ENCODE measurements at places on chromosomes 11 and 22. TPM values are rescaled to one million over a fixed set of nuclear protein-coding genes. Genes with fewer than 3 reads are reported as not detected.

DNA sequence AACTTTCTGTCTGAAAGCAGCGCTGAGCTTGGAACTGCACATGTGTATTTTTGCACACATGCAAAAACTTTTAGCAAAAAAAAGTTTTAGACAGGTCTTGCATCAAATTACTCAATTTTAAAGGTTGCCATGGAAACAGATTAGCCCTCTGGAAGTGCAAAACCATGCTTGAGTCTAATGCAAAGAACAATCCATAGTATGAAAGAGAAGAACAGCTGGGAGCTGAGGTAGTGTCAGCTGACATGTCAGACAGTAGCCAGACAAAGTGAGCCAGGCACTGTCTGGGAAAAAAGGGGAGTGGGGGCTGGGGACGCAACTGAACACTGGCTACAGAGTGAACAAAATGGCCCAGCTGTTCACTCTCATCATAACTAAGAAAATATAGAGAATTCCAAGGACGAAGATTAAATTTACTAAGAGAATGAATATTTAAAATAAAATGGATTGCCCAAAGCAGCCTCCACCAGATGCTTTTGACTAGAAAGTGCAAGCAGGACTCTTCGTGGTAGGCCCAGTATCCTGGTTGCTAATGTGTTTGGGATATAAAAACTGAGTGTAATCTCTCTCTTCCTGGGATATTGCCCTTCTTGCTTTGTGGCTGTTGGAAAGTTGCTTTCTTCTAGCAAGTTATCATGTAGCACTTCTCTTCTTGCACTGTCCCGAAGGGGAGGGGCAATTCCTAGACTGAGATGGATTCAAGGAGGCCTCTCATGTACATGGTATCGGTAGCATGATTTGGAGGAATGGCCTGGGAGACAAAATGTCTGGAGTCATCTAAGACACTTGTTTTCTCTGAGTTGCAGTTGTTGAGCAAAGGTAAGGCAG is 434.1 kb upstream of the FAT3 start:
- no peak overlapping the region for H3K27ac ChIP-seq
- no peaks in the 10 kb centered on the region for H3K4me1 ChIP-seq
- DNase-seq = no peak

- H3K36me3 ChIP-seq = peaks cover 61% of the 10 kb centered on the region
- H3K27ac ChIP-seq = no peak overlapping the region
- H3K4me3 ChIP-seq = no peak overlapping the region
- DNase-seq = no peak
- H3K27me3 ChIP-seq = no peaks in the 10 kb centered on the region
Measured at GRCh38 chr11:970319-970871, 44.7 kb downstream of the AP2A2 start.

DNA sequence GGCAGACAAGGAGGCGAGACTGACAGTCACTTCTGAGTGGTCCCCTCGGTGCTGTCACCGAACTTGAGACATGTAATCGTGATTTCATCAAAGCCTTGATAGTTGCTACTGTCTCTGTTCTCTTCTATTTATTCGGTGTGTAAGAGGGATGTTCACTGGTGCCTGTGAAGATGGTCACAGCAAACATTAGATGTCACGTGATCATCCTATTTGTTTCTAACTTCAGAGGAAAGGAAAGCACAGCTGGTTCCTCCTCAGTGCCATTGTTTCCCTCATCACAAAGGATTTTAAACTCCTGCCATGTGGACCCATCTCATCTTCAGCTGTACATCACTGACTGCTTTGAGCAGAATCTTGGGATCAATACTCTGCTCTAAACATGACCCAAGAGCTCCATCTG is 73.1 kb upstream of the CLMP start:
- H3K4me3 ChIP-seq = no peak overlapping the region
- no peaks in the 10 kb centered on the region for H3K36me3 ChIP-seq
- DNase-seq = no peak
- H3K4me1 ChIP-seq = no peaks in the 10 kb centered on the region

GRCh38 chr22:26617271-26618199 is at the start of gene CRYBB1:
TSS of gene CRYBB1 (minus strand) at chr22:26618027. CDS start at chr22:26616319, 1,708 bp downstream.
- H3K27me3 ChIP-seq = no peaks in the 10 kb centered on the region
- DNase-seq = no peak
- no peaks in the 10 kb centered on the region for H3K4me1 ChIP-seq
- H3K36me3 ChIP-seq = no peaks in the 10 kb centered on the region

DNA sequence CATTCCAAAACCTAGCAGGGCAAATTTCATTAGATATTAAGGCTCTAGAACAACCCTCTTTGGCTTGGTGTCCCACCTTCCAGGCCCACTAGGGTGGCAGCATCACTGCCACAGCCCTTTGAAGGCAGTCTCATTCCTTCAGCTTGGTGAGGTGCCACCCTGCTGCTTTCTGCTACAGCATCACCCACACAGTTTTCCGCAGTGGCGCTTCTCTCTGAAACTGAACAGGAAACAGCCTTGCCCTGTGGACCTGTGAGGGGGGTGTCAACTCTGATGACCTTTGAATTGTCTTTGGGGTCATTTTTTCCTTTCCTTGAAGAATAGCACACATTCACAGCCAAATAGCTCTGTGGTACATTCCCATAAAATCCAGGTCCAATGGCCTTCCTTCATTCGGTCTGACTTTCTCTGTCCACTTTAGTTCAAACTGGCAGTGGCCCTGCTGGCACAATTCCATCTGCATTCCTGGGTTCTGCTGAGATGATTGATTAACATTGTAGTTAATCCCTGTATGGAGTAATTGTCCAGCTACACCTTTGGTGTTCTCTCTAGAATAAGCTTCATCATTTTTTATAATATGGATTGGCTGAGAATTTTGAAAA is 251.9 kb upstream of the FAT3 start:
- no peaks in the 10 kb centered on the region for H3K36me3 ChIP-seq
- no peaks in the 10 kb centered on the region for H3K27me3 ChIP-seq
- no peak for DNase-seq
- no peak overlapping the region for H3K4me3 ChIP-seq

DNA sequence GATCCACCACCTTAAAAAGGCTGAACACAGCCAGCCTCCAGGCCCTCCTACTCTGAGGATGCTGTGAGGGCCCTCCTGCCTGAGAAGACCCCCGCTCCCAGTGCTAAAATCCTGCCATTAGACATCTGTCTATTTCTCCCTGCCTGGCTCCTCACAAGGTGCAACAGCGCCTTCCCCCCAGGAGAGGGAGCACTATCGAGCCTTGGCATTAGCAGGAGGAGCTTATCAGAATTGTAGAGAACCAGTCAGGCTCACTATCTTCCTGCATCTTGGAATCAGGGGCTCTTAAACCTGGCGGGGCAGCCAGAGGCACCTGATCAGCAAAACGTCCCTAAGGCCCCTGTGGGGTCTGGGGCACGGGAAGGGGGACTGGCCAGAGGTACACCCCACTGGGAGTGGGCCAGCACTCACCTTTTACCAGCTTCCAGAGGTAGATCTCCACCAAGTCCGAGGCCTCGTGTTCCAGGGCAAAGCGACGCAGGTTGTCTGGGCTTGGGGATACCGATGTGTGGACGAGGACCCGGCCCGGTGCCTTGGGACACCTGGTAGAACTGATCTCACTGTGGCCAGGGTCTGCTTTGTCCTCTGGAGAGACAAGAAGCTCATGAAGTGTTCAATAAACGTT is 28.7 kb downstream of the CHRDL2 start:
- no peaks in the 10 kb centered on the region for H3K27me3 ChIP-seq
- no peaks in the 10 kb centered on the region for H3K4me1 ChIP-seq
- peak; percentile 38 for DNase-seq
- no peak overlapping the region for H3K27ac ChIP-seq
- no peak overlapping the region for H3K4me3 ChIP-seq

GRCh38 chr11:75800136-75800675 is 14.8 kb upstream of the UVRAG start:
- no peaks in the 10 kb centered on the region for H3K4me1 ChIP-seq
- H3K27me3 ChIP-seq = no peaks in the 10 kb centered on the region
- H3K27ac ChIP-seq = no peak overlapping the region
- H3K36me3 ChIP-seq = no peaks in the 10 kb centered on the region

SSTR3 gene
- not detected for total RNA-seq

DNA sequence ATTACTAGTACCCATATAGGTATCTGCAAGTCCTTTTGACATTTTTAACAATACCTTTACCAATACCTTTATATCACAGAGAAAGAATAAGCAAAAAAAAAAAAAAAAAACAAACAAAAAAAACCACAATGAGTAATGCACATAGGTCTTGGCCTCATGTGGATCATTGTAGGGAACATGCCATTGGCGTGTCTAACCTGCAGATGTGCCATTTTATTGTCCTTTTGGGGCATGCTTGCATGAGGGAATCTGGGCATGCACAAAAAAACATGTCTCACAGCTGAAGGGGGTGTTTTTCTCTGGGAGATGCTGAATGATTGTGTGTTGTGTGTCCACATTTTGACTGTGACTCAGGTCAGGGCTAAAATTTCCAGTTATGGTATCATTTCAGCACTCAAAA is 361.6 kb downstream of the GUCY1A2 start:
- no peak overlapping the region for H3K4me3 ChIP-seq
- DNase-seq = no peak
- H3K27me3 ChIP-seq = no peaks in the 10 kb centered on the region
- no peaks in the 10 kb centered on the region for H3K4me1 ChIP-seq
- H3K27ac ChIP-seq = no peak overlapping the region

DNA sequence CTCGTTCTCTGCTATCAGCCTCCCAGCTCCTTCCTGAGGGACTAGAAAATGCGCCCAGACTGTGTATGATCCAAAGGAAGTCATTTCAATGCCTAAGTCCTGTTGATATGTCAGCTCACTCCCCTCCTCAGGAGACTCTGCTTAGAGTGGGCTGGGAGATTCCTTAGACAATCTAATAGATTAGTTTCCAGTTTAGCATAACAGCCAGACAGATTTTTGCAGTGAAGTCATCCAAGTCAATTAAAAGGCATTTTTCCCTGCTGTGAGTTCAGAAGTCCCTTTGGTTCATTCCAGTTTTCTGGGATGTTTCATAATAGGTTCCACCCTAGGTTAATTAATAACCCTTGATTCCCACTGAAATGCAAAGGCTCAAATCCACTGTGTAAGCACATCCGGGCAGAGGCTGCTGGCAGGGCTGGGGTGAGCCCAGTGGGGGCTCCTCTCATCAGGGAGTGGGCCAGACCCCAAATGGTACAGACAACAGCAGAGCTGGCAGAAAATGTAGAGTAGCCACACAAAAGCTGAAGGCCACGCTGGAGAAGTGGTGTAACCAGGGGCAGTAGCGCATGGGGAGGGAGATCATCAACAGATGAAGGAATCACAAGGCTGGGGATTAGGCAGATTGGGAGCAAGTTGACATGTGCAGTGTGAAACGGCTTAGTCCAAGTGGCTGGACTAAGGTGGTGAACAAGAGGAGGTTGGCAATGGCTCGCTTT is 90.6 kb downstream of the SYN3 start:
- H3K4me1 ChIP-seq = peaks cover 4% of the 10 kb centered on the region
- H3K27ac ChIP-seq = no peak overlapping the region
- H3K4me3 ChIP-seq = no peak overlapping the region
- H3K27me3 ChIP-seq = no peaks in the 10 kb centered on the region
- no peak for DNase-seq
- H3K36me3 ChIP-seq = no peaks in the 10 kb centered on the region

CD6 gene
- 4.2 TPM for total RNA-seq

Measured in Peyer's patch (tissue), 4 donors.